Stimulated activated naive CD8-positive, alpha-beta T cell treated with anti-CD3 and anti-CD28 coated beads, Interleukin-15, Interleukin-2, amounts not matched to agents 100 U/mL and 50 U/mL, for 24 hours (primary cell): ENCODE measurements at places on chromosomes 3 and 15.

GRCh38 chr3:124627501-124627908, 102.7 kb upstream of the UMPS start:
- DNase-seq: no peak

DNA sequence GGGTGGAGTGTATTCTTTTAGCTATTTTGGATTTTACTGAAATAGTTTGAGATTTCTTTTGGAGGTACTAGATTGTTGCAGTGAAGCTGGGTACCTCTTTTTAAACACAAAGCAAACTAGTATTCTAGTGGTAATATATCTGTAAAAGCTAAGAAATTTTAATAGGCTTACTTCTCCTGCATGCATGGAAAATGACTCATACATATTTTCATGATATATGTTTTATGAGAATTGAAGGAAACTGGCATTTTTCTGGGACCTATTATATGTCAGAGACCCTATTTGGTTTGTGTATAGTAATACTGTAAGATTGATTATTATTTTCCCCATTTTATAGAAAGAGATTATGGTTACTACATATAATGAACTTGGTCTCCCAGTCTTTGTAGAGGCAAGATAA, 851.0 kb downstream of the DIPK2A start:
- no peak for DNase-seq

DNA sequence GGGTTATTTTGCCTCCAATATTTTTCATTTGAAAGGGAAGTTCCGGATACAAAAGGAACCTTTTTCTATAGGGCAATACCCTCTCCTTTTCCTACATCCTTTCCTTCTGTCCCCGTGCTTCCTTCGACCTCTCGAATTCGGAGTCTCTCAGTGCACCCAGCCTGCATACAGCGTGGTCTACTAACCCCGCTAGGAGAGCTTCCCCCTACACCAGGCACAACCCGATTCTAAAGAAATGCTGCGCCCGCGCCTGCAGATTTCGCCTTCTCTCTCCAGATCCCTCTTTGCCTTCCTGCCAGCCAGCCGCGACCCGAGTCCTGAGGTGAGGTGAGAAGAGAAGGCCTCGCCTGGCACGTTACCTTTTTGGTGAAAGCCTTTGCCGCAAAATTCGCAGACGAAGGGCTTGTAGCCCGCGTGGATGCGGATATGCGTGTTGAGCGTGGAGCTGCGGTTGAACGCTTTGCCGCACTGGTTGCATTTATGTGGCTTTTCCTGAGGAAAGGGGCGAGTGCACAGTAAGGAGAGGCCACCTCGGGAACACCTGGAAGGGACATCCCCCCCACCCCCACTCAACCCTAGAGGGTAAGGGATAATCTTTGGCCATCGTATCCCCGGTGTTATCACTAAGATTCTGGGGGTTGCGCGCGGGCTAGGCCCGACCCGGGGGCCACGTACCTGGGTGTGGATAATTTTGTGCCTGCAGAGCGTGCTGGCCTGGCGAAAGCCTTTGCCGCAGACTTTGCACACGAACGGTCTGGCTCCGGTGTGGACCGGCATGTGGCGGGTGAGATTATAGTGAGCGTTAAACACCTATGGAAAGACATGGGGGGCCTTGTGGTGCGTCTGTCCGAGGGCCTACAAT, 2.3 kb downstream of the FEZF2 start:
- no peak for DNase-seq

DNA sequence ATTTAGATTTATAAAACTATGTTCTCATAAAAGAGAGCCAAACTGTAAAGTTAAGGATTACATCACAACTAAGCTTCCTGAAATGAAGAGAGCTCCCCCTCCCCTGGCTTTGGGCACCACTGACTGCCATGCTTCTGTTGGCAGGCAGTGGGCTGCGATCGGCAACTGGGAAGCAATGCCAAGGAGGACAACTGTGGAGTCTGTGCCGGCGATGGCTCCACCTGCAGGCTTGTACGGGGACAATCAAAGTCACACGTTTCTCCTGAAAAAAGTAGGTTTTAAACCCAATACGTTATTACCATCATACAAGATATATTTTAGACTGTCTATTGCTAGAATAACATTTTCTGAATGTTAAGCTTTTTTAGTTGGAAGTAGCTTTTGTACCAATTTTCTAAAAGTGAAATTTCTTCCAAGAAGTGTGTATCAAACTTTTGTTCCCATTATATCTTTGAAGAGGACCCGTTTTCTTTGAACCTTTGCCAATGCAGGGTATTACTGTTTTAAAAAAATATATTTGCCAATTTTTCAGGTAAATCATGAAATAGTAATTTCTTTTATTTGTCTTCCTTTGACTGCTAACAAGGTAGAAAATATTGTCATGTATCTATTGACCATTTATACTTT, 184.1 kb downstream of the ADAMTSL3 start:
- peak; percentile 8 for DNase-seq

DNA sequence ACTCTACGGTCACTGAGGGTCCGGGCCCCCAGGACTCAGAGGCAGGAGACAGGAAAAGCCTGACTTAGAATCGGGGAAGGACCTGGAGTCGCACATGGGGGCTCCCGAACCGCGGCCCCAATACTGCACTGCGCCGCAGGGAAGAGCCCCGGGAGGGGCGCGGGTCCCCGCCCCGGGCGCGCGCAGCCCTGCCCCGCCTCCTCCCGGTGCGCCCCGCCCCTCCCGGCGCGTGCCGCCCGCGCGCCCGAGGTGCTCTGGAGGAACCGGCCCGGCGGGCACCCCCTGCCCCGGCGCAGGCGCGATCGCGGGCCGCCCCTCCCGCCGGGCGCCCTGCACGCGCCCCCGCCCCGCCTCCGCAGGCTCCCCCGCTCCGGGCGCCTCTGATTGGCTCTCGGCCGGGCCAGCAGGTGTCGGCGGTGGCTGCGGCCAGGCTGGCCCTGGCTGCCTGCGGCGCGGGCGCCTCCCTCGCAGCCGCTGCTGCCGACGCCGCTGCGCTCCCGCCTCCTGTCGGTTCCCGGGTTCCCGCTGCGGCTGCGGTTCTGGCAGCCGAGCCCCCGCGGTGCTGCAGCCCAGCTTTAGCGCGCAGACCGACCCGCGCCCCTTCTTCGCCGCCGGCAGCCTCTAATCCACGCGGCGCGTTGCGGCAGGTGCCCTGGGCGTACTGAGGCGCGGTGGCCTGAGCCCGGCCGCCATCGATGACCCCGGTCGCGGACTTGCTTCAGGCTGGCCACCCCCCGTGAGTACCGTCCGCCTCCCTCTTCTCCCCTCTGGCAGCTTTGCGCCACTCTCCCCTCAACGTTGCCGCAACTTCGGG, at the start of gene MYRIP:
MYRIP (plus strand) TSS at position 429 of the 814 bp plus-strand sequence. CDS start 91,208 bp downstream, outside the sequence.
- DNase-seq: peak; percentile 5

DNA sequence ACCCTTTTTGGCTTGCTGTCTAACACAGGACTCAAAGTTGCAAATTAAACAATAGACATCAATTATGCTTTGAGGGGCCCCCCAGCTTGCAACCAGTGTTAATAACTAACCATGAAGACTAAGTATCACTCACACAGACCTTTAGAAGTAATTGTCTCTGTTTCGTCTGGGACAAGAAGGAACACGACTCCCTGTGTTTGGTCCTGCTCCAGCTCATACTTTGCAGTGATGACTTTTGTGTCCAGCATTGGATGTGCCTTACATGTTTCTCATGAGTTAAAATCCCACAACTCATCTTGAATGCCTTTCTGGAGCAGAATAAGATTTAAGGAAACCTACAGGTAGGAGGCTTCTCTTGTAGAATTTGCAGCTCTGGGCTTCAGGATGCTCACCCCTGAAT, 53.1 kb downstream of the GMNC start:
- no peak for DNase-seq

GRCh38 chr3:339351-339750, 142.8 kb downstream of the CHL1 start:
- no peak for DNase-seq

GRCh38 chr3:33858131-33858530, 59.7 kb downstream of the PDCD6IP start:
- DNase-seq: no peak

- no peak for DNase-seq
Measured at GRCh38 chr3:137205394-137206045, 247.7 kb downstream of the IL20RB start.
